ENCODE measurements at places on chromosomes 7 and 10. TPM values are rescaled to one million over a fixed set of nuclear protein-coding genes. Genes with fewer than 3 reads are reported as not detected.

KRIT1 gene
- total RNA-seq: 97.2 TPM

GRID2IP gene
- not detected for total RNA-seq

PANK1 gene
- 3.1 TPM for total RNA-seq

SPDYE5 gene
- not detected for total RNA-seq

ATRNL1 gene
- 7.8 TPM for total RNA-seq

GPR85 gene
- total RNA-seq: 6.1 TPM

C7orf57 gene
- total RNA-seq: not detected

CYP26C1 gene
- total RNA-seq: 0.14 TPM

LFNG gene
- 5.5 TPM for total RNA-seq
